Kidney epithelial cell (primary cell): ENCODE measurements at places on chromosomes 2 and 18. TPM values are rescaled to one million over a fixed set of nuclear protein-coding genes. Genes with fewer than 3 reads are reported as not detected.
A peak's percentile ranks its signal among the peaks of the same experiment; 100 is the strongest.

DNA sequence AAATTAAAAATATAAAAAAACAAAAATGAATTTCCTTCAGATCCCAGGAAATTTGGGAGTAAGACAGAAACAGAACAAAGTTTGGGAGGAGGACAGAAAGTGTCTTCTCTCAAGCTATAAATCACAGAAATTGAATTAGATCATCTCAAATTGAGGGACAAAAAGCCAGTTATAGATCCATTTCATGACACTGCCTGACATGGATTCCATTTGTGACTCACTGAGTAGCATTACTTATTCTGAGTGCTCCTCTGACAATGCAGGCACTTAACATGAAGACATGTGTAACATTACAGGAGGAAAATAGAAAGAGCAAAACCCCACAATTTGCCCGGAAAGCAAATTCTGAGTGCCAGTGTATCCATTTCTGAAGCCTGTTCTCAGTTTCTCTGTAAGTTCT, 63.9 kb upstream of the CREB1 start:
- DNase-seq = no peak

DNA sequence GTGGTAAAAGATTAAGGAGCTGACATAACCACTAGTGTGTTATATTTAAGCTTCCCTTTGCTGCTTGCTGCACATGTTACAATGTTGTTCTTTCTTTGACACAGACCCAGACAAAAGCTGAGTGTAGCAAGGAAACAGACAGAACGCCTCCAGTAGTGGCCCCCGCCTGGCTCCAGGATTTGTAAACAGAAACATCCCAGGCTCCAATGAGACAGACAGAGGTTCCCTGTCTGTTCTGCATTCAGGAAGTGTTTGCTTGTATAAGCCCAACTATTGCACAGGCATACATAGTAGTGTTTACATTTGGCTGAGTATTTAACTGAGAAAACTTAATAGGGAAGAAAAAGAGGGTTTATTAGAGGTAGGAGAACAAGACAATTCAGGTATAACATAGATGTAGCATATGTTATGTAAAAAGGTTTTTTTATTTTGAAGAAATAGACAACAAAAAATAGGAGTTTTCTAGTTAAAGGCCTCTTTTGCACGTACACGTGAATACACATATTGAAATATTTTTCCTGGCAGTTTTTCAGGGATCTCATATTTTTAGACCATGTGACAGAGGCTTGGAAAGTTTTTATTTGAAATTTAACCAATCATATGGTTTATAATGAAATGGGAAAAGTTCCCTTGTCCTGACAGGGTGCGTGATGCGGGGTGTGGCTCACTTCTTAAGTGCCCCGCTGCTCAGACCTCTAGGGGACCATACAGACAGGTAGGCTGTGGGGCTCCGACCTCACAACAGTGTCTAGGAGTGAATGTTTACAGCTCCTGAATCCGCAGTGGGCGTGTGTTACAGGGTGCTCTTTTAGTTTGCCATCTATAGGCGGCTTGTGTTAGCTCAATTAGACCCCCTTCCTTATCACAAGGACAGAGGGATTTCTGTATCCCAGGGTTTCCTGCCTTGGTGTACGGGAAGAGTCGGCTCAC, 118.4 kb downstream of the BMPR2 start:
- no peak for DNase-seq

GRCh38 chr2:9885036-9885684, 41.9 kb downstream of the TAF1B start:
- no peak for DNase-seq

DNA sequence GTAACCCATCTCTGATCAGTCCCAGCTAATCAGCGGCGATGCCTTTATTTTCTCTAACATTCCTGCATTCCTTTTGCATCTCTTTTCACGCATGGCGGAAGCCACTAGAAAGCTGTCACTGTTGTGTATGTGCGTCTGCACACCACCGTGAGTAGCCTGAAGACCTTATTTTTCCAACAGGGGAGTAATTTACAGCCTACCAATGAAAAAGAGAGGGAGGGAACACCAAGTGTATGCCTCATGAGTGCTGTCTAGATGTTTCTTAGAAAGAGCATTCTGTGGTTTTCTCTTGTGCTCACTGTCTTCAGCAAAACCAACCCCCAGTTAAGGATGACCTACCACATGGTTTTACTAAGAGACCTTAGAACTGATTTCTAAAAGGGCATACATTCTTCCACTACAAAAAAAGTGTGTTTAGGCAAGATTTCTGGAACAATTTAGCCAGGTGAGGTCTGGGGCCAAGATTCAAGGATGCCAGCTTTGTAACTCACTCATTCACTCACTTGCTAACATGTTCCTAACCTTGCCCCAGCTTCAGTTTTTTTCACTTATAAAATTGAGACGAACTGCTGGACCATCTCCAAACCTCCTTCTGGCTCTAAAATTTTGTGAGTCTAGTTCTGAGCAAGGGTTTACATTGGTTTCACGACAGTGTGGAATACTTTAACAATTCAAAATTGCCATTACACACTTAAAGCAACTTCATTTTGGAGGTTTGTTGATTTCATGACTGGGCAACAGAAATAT, 51.4 kb downstream of the BCL2 start:
- DNase-seq = peak; percentile 59

DNA sequence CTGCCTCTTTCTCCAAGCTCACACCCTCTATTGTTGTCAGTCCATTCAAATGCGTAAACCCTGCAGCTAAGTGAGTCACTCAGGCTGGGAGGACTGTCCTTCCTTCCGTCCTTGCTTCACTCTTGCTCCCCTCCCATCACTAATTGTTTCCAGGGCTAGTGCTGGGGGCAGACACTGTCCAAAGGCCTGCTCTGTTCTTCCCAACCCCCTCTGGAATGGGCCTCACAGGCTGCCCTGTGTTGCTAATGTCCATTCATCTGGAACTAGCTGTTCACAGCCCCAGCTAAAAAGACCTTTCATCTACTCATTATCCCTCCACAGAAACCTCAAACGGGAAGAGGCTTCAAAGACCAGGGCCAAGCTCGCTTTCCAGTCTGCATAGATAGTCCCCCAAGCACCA, 31.9 kb upstream of the NRP2 start:
- DNase-seq = peak; percentile 61

DNA sequence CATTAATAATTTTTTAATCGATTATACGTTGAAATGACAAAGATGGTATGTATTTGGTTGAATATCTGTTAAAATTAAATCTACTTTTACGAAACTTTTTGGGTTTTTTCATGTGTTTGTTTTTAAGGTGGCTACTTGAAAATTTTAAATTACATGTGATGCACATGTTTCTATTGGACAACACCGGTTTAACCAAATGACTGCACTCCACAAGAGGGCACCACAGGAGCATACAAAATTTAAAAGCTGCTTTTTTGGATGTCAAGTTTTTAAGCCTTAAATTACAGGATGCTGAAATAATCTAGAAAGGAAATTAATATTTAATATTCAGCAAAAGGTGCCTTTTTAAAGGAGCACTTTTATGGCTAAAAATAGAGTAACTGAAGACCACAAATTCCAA, 98.7 kb downstream of the ACVR1 start:
- DNase-seq = no peak

GRCh38 chr2:71130905-71131244, 441 bp downstream of the MPHOSPH10 start:
- DNase-seq = no peak

DNA sequence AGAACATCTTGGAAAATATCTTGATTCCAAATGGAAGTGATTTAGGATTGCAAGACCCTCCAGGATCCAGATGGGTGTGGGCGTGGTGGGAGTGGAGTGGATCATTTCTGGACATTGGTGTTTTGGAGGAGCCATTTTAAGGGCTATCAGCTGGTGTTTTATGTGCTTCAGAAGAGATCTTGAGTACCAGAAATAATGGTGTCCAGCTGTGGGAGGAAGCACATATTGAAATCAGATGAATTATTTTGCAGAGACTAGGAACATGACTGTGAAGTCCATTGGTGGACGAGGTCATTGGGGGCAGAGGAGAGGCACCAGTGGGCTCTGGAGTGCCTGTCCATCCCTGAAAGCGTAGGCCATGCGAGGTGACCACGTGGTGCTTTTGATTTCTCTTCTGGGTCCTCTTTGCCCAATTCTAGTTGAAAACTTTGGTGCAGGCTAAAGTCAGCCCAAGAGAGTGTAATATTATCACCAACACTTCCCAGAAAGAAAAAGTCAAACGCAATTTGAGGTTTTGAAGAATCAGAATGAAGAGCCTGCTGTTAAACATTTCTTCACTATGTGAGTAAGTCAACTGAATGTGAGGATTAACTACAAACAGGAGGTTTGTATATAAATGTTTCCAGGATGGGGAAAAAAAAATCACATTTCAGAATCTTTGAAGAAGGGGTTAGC, 31.6 kb downstream of the RNF144A start:
- no peak for DNase-seq

GRCh38 chr2:74884866-74885265, 50.9 kb downstream of the HK2 start:
- no peak for DNase-seq

Gene IHH
- total RNA-seq = not detected in 2 replicates
